ENCODE measurements at places on chromosomes 13 and 19. TPM values are rescaled to one million over a fixed set of nuclear protein-coding genes. Genes with fewer than 3 reads are reported as not detected.

HPN gene
- 3.0 TPM for total RNA-seq

AKAP11 gene
- total RNA-seq, result 9.7 TPM

BEST2 gene
- 0.48 TPM for total RNA-seq

PRR19 gene
- 4.7 TPM for total RNA-seq

SPRED3 gene
- total RNA-seq, result 0.13 TPM

IL17D gene
- total RNA-seq, result 3.9 TPM

RNU6-9 gene
- total RNA-seq, result not detected

LAIR2 gene
- not detected for total RNA-seq

DNA sequence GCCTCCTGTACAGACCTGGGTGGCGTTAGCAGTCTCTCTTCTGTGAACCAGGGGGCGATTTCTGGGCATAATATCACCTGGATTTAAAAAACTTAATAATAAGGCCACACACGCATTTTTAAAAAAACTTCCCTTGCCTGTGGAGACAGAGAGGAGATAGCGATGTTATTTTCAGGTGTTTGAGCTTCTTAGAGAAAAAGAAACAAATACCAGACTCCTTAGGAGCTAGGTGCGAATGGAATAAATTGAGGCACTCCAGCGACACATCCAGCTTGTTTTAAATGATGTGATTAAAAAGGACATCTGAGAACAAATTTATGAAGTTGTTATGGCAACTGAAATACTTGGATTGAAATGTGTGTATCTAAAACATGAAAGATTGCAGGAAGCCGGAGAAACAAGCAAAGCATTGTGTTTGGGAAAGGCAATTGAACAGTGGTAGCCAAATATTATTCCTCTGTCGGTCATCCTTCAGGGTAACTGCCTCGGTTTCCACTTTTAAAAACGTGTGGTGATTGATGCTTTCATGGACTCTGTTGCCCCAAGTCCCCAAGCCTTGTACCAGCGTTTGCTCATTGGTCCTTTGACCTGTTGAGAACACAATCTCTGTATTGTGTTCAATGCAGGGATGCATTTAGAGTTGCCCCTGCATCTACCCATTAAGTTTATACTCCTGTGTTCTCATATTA lies 158.7 kb downstream of the TM9SF2 start:
- DNase-seq, result no peak

- peak; percentile 91 for DNase-seq
Measured at GRCh38 chr19:34241513-34242337, 12.6 kb upstream of the GARRE1 start.

DNA sequence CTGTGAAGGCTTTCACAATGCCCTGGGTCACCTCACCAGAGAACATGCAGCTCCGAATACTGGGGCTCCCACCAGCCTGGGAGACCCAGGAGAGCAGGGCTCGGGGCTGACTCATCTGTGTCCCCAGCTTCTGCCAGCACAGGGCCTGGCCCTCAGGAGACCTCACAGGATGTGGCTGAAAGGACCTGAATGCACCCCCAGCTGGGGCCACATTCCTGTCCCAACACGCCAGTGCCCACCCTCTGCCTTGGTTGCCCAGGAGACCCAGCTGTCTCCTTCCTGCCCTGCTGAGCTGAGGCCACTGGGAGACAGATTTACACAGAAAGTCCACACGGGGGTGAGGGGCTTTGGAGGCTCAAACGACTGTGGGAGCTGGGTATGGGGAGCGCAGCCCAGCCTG lies 11.9 kb downstream of the BCAT2 start:
- DNase-seq, result no peak

DNA sequence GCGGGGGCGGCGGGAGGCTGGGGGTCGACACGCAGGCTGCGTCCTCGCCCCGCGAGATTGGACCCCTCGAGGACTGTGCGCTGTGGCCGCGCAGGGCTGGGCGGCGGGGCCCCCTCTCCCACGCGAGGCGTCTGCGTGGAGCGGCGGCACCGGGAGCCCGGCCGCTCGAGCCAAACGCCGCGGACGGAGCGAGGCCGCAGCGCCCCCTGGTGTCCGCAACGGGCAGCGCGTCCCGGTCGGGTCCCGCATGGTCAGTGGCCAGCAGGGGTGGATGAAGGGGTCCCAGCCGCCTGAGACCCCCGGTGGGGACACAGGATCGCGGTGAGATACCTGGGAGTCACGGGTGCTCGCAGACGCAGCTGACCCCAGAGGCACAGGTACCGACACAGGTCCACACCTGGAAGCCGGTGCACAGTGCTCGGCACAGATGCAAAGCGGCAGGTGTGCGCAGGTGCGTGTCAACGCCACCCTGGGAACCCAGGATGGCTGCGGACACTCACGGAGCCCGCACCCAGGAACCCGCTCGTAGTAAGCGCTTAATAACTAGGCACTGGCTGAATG lies 2.1 kb upstream of the CIRBP start:
- DNase-seq, result peak; percentile 60

- peak; percentile 94 for DNase-seq
Measured at GRCh38 chr19:40392894-40393517, 3.0 kb upstream of the HIPK4 start.

GRCh38 chr13:51324714-51325420 lies 14.6 kb upstream of the SERPINE3 start:
- no peak for DNase-seq

DNA sequence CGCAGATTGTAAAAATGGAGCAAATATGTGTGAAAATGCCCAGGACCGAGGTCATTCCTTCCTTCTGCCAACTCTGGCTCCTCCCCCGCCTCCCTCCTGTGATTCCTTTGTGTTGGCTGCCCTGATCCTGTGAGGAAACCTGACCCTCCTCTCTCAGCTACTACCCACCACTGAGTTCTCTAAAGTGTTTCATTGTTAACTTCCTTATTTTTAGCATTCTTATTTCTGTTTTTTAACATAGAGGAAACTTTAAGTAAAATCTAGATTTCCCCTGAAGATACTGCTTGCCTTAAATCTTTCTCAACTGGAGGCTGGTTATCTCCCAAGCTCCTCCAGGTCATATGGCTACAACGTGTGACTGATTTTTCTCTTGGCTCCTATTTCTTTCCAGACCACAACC lies 21.7 kb upstream of the FBXL3 start:
- DNase-seq, result no peak

GRCh38 chr13:114101358-114102130 lies 30.9 kb downstream of the RASA3 start:
- no peak for DNase-seq

DNA sequence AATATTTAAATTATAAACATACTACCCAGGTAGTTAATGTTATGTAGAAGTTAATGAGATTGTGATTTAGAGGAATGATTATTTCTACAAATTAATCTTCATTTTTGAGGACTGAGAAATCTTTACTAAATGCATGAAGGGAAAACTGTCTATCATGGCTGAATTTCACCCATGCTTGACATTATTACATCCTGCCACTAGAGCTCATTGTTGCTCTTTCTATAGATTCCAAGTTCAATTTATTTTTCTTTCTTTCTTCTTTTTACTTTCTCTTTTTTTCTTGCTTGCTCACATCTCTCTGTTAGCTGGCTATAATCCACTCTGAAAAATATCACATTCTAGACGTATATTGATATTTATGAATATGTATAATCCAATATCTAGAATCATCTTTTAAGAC lies 505.0 kb upstream of the KLHL1 start:
- peak; percentile 18 for DNase-seq

DNA sequence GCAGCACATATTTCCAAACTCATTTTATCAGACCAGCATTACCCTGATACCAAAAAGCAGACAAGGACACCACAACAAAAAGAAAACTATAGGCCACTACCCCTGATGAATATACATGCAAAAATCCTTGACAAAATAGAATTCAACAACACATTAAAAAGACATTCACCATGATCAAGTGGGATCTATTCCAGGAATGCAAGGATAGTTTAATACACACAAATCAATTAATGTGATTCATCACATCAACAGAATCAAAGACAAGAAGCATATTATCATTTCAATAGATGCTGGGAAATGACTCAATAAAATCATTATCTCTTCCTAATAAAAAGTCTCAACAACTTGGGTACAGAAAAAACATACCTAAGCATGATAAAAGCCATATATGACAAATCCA lies 11.2 kb downstream of the ZNF347 start:
- no peak for DNase-seq

DNA sequence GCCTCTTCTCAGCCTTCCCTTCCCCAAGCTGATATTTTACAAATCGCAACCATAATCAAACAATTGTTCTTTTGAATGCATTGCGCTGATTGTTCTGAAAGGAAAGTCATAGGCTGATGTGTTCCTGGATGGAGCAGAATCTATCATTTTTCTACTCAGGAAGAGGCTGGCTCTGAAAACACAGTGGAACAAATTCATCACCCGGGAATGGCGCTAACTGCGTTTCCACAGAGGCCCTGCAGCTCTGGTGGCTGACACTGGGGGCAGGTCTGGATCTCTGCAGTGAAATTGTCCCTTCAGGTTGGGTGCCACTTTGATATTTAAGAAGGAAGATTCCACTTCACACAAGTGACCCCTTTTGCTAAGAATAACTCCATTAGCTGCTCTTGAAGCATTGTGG lies 1060.8 kb downstream of the UQCRFS1 start:
- no peak for DNase-seq

DNA sequence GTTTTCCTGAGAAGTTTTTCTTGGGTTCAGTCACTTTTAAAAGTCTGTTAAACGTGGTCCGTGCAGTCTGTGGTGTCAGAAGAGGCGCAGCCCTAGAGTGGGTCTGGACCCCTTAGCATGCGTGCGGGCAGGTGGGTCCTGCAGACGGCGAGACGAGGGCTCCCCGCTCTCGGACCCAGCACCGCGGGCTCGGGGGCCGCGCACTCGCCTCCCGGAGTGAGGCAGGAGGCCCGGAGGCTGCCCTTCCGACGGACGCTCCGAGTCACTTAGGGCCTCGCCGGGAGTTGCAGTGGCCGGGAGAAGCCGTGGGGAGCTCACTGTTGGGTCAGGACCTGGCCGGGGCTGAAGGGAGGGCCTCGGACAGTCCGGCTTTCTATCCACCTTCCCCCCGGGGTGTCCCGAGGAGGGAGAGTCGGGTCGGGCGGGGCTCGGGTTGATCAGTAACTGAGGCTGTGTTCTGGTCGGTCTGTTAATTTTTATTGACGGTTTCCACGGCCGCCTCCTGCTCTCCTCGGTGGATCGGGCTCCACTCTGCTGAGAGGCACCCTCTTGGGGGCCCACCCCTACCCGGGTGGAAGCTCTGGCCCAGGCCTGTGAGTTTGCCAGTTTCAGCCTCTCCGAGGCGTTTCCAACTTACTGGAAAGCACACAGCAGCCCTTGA lies 1.3 kb downstream of the PTBP1 start:
- peak; percentile 5 for DNase-seq

DNA sequence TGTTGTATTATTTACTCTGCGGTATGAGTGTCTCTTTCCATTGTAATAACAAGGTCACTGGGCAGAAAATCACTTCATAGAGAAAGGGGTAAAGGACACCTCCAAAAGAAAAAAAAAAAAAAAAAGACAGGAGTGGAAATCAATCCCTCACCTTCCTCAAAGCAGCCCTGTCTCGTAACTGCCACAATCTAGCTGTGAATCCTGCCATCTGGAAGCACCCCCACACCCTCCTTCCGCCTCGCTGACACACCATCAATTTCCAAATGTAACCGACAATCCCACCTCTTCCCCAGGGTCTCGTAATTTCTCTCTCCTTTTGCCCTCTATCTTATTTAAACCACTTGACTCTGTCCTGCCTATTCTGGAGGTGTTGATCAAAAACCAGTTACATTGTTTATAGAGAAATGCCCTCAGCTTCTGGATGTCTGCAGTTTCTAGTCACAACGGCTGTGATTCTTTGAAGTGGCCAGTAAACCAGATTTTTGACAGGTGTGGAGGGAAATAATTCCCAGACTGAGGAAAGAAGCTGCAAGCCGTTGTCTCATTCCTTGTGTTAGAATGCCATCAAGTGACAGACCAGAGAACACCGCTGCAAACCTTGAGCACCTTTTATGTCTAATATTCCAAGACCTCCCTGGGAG lies 9.1 kb upstream of the POP4 start:
- DNase-seq, result peak; percentile 44

DNA sequence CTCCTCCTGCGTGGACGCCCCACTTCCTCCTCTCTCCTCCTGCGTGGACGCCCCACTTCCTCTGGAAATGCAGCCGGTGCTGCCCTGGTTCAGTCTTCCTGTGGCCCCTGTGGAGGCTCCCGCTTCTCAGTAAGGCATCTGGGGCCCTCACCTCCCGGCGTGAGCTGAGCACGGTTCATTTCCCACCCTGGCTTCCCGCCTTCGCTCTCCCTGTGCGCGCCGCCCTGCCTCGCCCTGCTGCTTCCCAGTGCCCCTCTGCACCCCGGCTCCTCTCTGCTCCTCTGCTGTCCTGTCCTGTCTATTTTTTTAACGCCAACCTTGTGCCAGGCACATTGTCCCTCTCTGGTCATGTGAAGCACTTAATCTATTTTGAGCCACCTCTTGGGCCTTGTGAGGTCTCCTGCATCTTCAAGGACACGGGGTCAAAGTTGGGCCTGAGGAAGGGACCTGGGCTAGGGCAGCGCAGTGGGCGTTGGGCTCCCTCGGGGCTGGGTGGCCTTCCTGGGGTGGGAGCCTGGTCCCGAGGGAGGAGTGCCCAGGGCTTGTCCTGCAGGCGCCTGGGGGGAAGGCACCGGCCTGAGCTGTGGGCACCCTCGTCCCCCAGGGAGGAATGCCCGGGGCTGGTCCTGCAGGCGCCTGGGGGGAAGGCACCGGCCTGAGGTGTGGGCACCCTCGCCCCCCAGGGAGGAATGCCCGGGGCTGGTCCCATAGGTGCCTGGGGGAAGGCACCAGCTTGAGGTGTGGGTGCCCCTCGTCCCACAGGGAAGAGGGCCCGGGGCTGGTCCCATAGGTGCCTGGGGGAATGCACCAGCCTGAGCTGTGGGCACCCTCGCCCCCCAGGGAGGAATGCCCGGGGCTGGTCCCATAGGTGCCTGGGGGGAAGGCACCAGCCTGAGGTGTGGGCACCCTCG lies 13.0 kb downstream of the HCN2 start:
- no peak for DNase-seq

- no peak for DNase-seq
Measured at GRCh38 chr19:10920288-10920655, 8.2 kb downstream of the YIPF2 start.

DNA sequence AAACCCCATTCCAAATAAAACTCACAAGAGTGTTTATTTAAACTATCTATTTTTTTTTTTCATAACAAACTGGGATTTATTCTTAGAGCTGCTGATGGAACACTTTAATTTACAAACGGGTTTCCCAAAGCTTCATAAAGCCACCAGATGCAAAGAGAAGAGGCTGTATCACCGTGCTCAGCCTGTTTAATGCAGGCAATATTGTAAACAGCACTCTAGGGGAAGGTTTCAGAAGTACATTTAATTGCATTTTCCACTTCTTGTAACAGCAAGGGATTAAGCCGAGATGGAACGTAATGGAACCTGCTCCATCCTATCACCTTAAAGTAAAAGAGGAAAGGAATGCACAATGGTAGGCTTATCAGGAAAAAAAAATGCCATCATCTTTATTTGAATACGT lies 550.6 kb upstream of the ARGLU1 start:
- DNase-seq, result no peak

GRCh38 chr19:15507068-15508034 lies 974 bp upstream of the CYP4F22 start:
- no peak for DNase-seq

Measured in HT-29 (cell line).